H54 (cell line): ENCODE measurements at places on chromosomes 2 and 18.

- DNase-seq, result no peak
These were observed 127.8 kb downstream of the OSR1 start for GRCh38 chr2:19230626-19231025.

GRCh38 chr2:98308068-98308467 is 38.2 kb upstream of the CNGA3 start:
- no peak for DNase-seq

DNA sequence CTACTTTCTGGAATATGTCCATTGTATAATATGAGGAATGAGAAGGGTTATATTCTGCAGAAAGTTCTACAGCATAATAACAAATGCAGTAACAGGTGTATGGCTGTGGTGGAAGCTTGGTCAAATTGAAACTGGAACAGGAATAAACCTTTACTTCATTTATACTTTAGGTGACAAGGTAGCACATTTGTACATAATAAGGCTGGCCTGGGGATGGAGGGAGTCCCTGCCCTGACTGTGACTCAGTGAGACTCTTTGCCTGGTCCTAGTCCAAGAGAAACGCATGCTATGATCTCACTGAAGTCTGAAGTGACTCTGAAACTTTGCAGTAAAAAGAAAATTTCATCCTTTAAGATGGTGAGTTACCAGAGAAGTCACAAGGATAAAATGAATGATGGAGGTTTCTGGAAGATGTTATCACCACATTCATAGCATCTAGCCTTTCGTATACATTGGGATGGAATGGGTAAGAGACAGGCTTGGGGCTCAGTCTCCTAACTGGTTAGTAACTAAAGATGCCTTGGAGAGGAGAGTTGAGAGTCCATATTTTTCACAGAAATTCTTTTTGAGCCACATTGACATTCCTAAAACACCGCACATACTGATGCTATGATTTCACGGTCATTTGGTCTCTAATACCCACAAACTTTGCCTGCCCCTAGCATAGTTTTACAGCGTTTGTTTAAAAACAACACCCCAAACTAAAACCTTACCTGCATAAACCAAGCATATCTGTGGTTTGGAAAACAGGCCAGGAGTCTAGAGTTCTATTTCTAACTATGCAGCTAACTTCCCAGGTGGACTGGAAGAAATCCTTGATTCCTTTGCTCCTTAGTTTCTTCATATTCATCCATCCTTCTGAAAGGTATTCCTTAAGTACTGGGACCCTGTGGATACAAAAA is 42.4 kb upstream of the NABP1 start:
- no peak for DNase-seq

- DNase-seq, result peak; percentile 88
These were observed 15.1 kb downstream of the SH2D6 start for GRCh38 chr2:85433511-85434089.

- DNase-seq, result no peak
These were observed 108.4 kb downstream of the AFF3 start for GRCh38 chr2:100033976-100034375.

GRCh38 chr2:39468579-39469451 is 31.7 kb upstream of the MAP4K3 start:
- DNase-seq, result no peak

GRCh38 chr2:57864926-57865325 is 181.7 kb upstream of the VRK2 start:
- DNase-seq, result no peak

DNA sequence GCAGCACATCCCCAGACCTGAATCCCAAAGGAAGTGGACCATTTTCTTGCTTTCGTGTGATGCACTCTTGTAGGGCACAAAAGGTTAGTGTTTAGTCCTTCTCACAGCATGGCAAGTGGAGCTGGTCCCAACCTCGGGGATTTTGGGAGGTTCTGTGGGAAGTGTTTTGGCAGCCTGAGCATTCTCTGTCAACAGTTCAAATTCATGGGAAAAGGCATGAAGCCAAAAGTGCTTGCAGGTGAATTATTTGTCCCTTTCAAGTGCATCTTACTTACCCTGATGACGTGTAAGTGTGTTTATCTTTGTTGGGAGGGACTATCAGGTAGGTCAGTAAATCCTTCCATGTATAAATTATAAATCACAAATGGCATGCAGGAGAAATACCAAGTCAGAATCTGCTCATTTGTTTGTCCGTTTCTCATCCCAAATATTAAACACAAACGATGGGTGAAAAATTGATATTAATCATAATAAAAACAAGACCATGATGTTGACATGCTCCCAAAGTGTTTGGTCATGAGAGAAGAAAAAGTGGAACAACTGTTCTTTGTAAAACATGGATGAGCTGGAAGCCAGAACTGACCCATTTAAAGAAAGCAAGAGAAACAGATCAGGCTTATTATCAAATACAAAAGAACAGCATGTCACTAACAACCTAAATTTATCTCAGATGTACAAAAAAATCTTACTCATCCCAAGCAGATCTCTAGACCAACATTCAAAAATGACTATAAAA is 57.6 kb downstream of the EPHA4 start:
- DNase-seq, result no peak

- no peak for DNase-seq
These were observed 230.7 kb downstream of the HAUS1 start for GRCh38 chr18:46334868-46335281.

- DNase-seq, result no peak
These were observed 93.3 kb upstream of the CDC42EP3 start for GRCh38 chr2:37764739-37765138.

GRCh38 chr2:204691911-204692510 is 146.7 kb downstream of the PARD3B start:
- DNase-seq, result peak; percentile 11

GRCh38 chr2:80258341-80258740 is 46.2 kb downstream of the LRRTM1 start:
- DNase-seq, result no peak

- DNase-seq, result no peak
These were observed 337.0 kb downstream of the EIPR1 start for GRCh38 chr2:3040496-3041140.

GRCh38 chr2:18519914-18520450 is 40.5 kb downstream of the RDH14 start:
- DNase-seq, result no peak

GRCh38 chr2:231926761-231927565 is 767 bp upstream of the NPPC start:
- DNase-seq, result no peak

GRCh38 chr2:68303033-68303901 is 16.5 kb downstream of the CNRIP1 start:
- no peak for DNase-seq

DNA sequence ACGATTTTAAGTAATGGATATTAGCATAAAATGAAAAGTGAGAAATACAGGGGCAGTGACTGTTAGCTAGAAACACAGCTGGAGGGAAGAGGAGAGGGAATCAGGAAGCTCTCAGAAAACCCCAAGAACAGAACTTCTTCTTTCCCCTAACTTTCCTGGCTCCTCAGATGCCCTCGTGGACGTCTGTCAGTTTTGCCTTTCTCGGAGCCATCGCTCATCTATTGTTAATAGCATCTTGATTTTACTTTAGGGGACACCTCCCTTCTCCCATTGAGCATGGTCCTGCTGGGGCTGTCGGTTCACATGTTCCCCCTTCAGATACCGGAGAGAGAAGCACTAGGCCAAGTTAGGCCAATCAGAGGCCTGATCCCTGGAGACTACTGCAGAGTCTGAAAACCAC is 2.3 kb upstream of the PLEK start:
- DNase-seq, result no peak

- no peak for DNase-seq
These were observed 198.2 kb downstream of the ADCYAP1 start for GRCh38 chr18:1102848-1103247.

DNA sequence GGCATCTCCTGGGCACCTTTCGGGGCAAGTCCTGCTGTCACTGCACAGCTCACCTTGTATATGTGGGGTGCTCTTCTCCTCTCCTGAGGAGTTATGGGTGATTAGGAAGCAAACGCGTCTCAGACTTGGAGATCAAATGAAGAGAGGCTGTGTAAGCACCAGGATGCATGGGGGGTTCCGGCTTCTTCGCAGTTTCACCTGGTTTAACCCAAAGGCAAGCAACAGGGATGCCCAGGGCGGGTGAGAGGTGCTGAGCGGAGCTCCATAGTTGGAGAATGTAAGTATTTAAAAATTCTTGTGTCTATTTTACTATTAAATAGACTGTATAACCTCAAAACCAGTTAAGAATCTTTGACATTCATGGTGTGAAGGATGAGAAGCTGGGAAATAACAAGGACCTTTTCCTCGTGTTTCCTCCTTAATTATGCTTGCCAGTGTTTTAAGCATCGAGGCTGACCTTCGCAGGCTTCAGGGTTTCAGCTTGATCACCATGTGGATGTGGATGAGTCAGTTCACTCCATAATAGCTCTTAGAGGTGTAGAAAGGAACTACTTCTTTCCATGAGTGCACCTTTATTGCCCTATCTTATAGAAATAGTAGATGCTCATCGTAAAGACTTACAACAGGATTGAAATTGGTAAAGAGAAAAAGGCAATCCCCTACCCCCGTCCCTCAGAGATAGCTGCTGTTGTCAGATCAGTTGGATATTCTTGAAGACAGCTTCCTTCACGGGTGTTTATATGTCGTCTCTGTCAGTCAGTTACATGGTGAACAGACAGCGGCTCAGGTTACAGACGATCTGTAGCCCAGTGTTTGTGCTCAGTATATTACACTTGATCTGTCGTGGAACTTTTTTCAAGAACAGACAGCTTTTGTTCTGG is 201.1 kb downstream of the AGAP1 start:
- no peak for DNase-seq

DNA sequence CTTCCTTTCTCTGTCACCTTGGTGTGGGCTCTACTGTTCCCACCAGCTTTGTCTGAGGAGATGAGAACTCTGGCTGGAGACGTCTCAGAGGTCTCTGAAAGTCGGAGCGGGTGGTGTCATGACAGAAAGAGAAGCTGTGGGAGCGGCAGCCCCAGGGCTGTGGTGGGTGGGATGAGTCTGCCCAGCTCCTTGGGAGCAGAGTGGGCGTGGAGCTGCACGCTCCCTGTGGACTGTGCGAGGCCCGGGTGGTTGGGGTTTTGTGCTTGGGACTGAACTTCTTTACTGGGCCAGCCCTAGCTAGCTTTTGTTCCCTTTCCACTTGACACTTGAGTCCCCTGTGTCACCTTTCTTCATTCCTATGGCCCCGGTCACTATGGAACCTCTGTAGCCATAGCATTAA is 10.4 kb downstream of the TOGARAM2 start:
- no peak for DNase-seq

GRCh38 chr2:121608967-121609366 is 40.3 kb downstream of the CLASP1 start:
- no peak for DNase-seq

- no peak for DNase-seq
These were observed 2.4 kb downstream of the NFATC1 start for GRCh38 chr18:79397830-79398761.

DNA sequence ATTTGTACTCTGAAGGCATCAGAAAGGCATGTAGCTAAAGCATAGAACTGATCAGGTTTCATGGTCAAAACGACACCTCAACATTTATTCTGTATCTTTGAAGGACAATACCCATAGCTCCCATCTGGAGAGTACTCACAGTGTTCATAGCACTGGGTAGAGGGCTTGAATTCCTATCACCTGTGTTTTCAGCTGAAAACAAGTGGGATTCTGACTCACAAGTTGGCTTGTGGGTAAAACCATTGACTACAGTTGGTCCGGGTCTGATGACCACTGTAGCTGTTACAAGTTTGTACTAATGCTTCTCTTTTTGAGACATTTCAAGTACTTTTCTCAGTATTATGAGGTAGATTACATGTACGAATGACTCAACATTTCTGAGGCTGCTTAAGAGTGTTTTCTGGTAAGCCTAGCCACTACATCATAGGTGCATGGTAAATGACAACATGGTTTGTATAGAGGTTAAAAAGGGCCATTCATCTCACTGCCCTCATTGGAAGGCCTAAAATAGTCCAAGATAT is 68.6 kb upstream of the PELI1 start:
- no peak for DNase-seq

GRCh38 chr2:217906798-217907197 is 96.0 kb downstream of the TNS1 start:
- DNase-seq, result no peak

DNA sequence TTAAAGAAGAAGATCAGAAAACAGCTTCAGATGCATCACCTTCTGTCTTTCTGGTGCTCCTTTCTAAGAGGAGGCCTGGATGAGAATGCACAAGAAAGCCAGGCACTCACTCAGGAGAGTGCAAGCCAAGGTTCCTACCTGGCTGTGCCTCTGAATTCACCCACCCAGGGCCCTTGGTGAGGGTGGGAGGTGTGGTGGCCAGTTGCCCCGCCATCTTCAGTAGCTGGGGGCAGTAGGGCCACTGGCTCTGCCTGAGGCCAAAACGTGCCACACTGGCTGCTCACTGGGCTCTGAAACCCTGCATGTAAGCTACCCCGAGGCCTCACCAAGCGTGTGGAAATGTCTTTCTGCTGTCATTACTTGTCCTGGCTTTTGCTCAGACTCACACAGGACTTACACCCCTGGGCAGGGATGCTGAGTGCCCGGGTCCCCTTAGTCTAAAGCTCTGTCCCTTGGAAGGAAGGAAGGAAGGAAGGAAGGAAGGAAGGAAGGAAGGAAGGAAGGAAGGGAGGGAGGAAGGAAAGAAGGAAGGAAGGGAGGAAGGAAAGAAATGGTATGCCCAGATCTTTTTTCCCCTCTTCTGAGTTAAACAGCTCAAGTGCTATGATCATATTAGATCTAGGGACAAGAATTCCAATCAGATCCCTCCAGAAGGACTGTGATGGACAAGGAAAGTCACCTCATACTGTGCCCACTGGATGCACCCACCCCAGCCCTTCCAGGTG is 8.5 kb upstream of the LBH start:
- DNase-seq, result no peak

GRCh38 chr2:117997872-117998454 is 15.9 kb downstream of the CCDC93 start:
- no peak for DNase-seq

GRCh38 chr2:163711258-163711657 is 24.6 kb downstream of the FIGN start:
- DNase-seq, result no peak

- DNase-seq, result no peak
These were observed 104.4 kb upstream of the SALL3 start for GRCh38 chr18:78875016-78875777.

DNA sequence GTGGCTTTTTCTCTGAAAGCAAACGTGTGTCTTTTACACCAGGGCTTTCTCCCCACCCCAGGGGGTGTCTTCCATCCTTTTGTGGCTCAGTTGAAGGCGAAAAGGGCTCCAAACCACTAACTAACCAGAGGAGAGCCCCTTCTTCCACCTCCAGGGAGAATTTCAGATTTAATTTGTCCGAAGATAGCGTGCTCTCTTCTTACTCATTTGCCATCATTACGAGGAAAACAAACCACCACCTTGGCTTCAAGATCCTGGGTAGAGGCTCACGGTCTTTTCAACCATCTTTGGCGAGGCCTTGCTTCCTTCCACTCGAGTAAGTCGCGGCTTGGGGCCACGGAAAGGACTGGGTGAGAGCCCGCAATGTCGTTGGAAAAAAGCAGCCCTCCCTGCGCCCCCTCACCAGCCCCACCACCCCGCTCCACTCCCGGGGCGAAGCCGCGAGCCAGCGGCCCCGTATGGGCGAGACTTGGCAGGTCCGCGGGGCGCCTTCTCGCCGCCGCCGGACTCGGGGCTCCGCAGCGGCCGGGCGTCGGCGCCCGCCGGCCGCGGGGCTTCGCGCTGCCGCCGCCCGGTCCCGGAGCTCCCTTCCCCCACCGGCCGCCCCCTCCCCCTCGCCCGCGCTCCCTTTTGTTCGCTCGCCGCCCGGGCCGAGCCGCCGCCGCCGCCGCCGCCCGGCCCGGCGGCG is 1.7 kb upstream of the ZNF532 start:
- DNase-seq, result peak; percentile 26
